ENCODE measurements at places on chromosomes 7 and 10. TPM values are rescaled to one million over a fixed set of nuclear protein-coding genes. Genes with fewer than 3 reads are reported as not detected.

- DNase-seq, result peak; percentile 63
These were observed 3.6 kb downstream of the BLVRA start for GRCh38 chr7:43761938-43762692.

Gene HTRA1
- 21.3 TPM for total RNA-seq

GRCh38 chr7:121336579-121336978 lies 7.8 kb downstream of the WNT16 start:
- no peak for DNase-seq

GRCh38 chr10:17963431-17963830 lies 11.7 kb downstream of the SLC39A12 start:
- peak; percentile 5 for DNase-seq

DNA sequence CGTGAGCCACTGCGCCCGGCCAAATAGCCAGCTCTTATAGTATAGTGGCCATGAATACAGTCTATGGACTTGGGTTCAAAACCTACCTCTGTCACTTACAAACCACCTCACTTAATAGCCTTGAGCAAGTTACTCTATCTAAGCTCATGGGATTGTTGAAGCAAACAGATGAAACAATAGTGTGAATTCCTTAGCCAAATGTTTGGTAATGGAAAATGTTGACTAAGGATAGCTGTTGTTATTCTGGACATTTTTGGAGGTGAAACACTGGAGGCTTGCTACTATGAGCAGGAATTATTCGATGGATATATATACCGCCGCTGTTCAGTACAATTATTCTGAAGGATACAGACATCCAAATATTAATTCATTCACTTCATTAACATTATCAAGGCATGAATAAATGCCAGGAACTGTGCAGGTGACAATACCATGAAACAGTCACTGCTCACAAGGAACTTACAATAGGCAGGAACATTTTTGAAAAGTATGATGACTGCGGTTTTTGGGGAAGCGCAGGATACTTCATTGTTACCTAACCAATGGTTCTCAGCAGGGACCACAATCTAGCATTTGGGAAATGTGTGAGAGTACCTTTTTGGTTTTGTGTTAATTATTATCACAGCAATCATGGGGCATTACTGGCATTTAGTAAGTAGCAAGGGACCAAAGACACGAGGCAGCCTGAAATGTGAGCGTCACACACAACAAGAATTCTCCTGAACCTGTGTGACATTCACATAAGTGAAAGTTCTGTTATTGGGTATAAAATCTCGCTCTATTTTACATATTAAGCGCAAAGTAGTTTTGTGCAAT lies 55.7 kb downstream of the CUBN start:
- no peak for DNase-seq

- no peak for DNase-seq
These were observed 6.4 kb upstream of the NPM3 start for GRCh38 chr10:101789686-101790085.

Gene SPDYE11
- total RNA-seq, result not detected

Gene NPY
- not detected for total RNA-seq

Gene CADPS2
- total RNA-seq, result 7.5 TPM

DNA sequence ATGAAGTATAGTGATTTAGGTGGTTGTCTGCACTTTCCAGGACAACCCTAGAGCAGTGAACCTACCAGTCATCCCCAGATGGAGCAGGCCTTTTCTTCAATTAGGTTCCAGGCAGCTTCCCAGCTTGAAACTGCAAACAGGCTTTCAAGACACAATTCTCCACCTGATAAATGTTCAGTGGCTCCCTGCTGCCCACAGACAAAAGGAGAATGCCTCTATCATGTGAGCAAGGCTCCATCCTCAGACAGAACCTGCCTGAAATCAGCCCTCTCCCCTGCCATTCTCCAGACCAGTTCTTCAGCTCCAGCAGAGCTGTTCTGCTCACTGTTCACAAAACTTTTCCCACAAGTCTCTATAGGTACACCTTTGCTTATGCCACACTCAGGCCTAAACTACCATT lies 22.1 kb downstream of the RELN start:
- no peak for DNase-seq
